Cerebellar cortex (tissue), 1 donor: ENCODE measurements at places on chromosomes 2 and 18.

- no peak for DNase-seq
These were observed 1.8 kb upstream of the DUSP2 start for GRCh38 chr2:96146881-96147592.

DNA sequence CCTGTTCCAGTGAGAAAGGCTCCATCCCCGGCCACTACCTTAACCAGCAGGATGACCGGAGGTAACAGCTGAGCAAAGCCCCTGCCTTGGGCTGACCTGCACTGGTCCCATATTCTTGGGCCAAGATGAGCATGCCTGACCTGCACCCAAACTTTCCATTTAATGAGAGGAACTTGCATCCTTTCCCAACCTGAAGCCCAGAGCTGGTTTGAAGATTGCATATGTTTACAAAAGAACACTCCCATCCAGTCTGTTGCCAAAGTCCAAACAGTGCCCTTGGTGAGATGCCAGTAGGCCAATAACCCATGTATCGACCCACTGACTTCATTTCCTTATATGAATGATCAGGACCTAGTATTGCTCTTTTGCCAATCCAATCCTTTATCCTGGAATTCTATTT is 5.5 kb upstream of the NPAS2 start:
- DNase-seq: no peak

DNA sequence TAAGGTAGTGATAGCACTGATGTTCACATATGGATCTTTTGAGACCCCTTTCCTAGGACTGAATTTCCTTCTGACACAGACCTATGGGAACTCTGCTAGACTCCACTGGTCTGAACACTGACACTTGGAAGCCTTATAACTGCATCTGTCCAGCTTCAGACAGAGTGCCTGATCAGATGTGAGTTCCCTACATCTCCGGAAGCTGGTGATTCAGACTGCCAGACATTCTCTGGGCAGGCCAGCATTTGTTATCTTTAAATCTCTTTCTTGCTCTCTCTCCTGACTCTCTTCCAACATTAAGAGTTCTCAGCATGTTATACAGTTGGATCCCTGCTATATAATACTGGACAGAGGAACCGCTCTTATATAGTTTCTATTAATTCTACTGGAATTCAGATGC is 408.5 kb downstream of the ZEB2 start:
- DNase-seq: no peak

DNA sequence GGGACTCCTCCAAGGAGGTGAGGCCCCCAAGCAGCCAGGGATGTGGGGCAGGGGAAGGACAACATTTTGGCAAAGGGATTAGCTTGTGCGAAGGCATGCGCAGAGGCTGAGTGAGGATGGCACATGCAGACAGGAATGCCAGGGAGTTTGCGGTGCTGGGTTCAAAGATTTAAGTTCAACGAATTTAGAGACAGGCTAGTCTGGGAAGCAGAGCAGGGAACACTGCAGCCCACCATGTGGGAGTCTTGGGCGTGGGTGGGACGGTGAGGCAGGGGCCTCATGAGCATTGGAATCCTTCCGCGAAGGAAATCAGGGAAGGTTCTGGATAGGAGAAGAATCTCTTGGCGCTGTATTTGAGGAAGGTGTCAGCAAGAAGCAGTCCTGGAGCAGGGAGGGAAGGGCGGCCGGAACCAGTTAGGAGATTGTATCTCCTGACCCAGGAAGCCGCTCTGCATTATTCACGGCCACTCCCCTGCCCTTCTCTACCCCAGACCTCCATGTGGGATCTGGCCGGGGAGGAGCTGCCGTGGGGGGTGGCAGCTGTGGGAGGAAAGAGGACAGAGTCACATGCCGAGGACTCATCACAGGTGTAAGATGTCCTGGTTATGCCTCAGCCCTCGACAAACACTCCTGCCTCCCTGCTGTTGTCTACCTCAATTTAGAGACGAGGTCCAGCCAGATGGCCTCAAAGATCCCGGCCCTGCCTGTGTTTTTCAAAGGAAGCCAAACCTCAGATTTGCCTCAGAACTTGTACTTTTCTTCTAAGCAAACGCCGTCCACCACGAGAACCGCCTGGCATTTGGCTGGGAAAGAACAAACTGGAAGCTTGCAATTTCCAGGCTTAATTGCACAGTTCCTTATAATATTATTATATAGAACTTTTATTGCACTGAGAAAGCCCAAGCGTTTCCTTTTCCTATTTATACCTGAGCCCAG is 123.7 kb upstream of the SMAD2 start:
- no peak for DNase-seq

- no peak for DNase-seq
These were observed 69.2 kb downstream of the TRIP12 start for GRCh38 chr2:229852565-229852964.

DNA sequence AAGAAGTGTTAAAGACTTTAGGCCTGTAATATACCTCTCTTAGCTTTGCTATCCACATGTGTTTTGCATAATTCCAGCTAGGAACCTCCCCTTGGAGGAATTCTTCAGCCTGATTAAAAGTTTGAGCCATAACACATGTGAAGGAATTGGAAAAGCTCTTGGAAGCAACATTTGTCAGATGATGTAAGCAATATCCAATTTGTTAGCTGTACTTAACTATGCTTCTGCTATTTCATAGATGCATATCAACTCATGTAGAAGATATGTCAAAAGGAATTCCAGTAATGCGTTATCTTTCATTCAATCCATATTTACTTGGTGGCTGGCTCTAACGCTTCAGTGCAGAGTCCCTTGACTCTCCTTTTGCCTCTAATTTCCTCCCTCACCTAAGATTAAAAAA is 46.2 kb downstream of the PKP4 start:
- DNase-seq: no peak

- peak; percentile 6 for DNase-seq
These were observed 343.8 kb downstream of the CYRIA start for GRCh38 chr2:16321872-16322271.

GRCh38 chr2:234143896-234144295 is 93.4 kb downstream of the SPP2 start:
- no peak for DNase-seq

DNA sequence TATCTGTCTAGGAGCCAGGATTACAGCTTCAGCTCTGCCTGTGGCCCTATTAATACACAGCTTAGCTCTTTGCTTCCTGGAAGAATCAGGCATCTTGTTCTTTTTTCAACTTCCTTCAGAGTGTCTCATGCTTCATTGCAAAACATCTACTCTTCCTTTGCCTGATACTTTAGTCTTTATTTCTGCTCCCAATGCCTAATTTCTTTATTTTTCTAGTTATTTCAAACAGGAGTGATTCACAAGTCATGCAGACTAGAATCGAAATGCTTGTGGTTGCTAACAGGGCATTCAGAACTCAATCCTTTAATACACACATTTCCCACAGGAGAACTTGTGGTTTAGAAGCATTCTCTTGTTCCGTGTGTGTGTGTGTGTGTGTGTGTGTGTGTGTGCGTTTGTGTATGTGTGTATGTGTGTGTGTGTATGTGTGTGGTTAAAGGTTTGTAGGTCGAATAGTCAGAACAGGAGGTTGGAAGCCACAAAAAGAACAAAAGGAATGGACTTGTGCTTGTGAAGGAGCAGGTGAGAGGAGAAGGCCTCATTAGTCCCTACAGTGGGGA is 28.3 kb upstream of the INSIG2 start:
- no peak for DNase-seq

DNA sequence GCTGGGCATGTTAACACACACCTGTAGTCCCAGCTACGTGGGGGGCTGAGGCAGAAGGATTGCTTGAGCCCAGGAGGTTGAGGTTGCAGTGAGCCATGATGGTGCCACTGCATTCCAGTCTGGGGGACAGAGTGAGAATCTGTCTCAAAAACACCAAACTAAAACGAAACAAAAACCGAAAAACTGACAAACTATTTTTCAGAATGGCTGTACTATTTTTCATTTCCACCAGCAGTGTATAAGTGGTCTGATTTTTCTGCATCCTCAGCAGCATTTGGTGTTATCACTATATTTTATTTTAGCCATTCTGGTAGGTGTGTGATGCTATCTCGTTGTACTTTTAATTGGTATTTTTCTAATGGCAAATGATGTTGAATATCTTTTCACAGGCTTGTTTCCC is 95.2 kb downstream of the PDCL3 start:
- DNase-seq: no peak

DNA sequence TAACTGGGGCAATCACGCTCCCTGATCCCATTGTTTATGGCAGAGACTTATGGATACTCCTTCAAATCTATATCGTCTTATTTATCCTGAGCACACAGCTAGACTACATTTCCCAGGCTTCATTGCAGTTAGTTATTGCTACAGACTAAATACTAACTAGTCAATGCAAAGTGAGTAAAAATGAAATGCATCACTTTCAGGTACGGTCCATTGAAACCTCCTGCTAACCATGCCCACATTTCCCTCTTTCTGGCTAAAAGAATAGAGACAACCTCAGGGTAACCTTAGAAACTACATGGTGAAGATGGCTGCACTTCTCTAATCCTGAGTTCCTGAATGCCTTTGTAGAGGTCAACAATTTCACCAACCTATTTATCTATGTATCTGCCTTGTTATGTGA is 437.4 kb downstream of the EPHA4 start:
- no peak for DNase-seq

GRCh38 chr2:239963646-239964205 is 61.4 kb downstream of the NDUFA10 start:
- no peak for DNase-seq

DNA sequence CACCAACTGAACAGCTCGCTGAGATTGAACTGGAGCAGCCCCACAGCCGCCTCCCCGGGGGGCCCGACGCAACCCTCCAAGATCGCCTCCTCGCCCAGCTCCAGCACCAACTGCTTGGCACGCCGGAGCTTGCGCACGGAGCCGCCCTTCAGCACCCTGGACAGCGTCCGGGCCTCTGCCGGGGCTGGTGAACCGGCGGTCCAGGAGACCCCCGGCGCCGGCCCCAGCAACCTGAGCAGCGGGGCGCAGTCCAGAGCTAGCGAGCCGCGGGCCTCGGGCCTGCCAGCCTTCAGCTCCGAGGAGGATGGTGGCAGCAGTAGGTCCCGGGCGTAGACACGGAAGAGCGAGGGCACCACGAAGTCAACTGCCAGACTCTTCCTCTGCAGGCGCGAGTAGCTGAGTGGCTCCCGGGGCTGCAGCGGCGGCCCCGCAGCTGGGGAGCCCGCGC is 1.2 kb downstream of the ALK start:
- no peak for DNase-seq

GRCh38 chr18:44852818-44853217 is 172.1 kb downstream of the SETBP1 start:
- no peak for DNase-seq

- DNase-seq: no peak
These were observed 227.6 kb downstream of the CBLN2 start for GRCh38 chr18:72316497-72316896.

DNA sequence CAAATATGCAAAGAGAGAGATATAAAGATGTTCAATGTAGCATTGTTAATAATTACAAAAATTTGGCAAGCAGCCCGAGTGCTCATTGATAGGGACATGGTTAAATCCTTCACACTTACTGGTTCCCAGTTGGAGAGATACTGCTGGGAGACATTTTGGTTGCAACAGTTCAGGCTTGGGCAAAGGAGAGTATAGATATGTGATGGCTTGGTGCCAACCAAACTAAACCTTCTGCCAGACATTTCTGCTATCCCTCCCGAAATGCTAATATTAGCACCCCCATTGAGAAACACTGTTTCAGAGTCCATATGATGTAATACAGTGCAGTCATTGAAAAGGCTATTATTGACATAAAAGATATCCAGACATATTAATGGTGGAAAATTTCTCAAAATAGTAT is 11.5 kb downstream of the GEN1 start:
- no peak for DNase-seq

- no peak for DNase-seq
These were observed 21.5 kb upstream of the DSG3 start for GRCh38 chr18:31426021-31426420.

DNA sequence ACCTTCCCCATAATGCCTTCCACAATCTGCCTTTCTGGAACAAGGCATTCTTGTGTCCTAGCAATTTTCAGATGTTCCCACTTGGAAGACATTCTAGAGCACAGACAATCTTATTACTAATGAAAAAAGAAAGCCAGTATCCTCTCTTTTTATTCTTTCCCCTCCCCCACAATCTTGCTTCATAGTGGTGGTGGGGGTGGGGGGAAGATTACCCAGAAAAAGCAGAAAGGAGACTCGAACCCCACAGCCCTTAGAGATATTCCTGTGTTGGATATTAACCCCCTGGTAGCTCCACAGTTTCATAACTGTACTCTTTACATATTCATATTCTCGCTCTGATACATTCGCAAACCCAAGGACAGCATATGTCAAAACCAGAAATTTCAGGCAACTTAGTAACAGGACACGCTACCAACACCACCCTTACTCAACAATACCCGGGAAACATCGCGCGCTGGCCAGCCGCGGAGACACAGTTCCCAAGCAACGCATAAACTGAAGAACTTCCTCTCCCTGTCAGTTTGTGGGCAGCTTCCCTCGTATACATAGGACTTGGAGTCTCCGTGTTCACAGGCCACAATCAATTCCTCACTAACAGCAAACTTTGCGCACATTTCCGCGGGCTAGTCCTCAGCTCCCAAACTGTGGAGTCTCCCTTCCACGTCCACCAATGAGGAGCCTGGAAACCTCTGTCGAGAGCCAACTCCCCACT is 793 bp downstream of the NR4A2 start:
- peak; percentile 60 for DNase-seq

DNA sequence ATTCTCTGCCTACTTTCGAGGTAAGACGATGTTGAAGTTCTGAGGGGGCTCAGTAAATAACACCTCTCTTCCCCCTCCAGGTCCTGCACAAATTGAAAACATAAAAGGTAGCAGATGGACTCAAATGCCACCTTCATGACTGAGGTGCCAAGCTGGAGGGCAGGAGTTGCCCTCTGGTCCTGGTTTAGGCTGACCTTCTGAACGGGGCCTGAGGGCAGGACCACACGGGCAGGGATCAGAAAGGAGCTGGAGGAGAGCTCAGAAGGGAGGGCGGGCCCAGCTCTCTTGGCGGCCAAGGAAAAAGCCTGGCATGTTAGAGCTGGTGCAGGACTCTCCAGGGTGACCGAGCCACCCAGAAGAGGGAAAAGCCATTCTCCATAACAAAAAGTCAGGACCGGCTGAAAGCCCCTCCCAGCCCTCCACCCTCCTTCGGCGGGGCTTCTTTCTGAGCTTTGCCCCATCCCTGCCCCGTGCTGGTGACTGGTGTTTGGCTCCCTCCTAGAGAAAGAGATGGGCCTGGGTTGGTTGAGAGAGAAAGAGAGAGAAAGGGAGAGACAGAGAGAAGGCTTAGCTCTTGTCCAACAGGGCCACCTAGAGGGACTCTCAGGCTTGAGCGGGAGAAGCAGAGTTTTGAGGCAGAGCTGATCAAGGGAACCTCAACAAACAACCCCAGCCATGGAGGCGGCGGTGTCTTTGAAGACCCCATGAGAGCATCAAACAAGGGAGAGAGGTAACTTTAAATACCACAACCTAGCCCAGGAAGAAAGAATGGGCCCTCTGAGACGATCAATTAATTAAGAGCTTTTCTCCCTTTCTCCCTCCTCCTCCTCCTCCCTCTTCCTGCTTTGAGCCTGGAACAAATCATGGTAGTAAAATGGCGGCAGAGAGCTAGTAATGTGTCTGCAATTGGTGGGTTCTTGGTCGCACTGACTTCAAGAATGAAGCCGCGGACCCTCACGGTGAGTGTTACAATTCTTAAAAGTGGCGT is 50.8 kb downstream of the WIPF1 start:
- peak; percentile 37 for DNase-seq
